Midbrain (tissue), 1 donor: ENCODE measurements at places on chromosomes 13 and 19.

DNA sequence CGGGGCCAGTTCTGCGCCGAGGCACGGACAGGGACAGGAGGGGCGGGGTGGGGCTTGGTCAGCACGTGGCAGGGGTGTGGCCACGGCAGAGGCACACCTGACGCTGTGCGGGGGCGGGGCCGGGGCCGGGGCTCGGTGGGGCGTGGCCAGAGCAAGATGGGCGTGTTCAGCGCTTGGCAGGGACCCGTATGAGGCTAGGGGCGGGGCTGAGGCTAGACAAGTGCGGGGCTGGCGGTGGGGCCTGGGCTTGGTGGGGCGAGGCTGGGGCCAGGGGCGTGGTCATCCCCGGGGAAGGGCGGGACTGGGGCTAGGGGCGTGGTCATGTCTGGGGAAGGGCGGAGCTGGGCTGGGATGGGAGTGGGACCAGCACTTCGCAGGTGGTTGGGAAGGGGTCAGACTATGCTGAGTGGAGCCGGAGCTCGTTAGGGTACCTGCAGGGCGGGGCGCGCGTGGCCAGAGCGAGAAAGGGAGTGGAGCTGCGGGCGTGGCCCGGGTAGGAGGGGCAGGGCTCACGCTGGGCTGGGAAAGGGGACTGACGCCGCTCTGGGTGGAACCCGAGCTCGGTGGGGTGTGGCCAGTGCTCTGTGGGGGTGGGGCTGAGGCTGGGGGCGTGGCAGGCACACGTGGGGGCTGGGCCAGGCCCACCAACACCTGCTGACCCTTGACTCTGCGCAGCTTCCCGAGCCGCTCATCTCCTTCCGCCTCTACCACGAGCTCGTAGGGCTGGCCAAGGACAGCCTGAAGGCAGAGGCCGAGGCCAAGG lies 12.8 kb downstream of the POLR2E start:
- no peak for DNase-seq

GRCh38 chr19:6970443-6970842 lies 50.8 kb downstream of the MBD3L2B start:
- DNase-seq, result no peak

- no peak for DNase-seq
Observed at GRCh38 chr13:28620011-28620830, 38.7 kb upstream of the POMP start.

DNA sequence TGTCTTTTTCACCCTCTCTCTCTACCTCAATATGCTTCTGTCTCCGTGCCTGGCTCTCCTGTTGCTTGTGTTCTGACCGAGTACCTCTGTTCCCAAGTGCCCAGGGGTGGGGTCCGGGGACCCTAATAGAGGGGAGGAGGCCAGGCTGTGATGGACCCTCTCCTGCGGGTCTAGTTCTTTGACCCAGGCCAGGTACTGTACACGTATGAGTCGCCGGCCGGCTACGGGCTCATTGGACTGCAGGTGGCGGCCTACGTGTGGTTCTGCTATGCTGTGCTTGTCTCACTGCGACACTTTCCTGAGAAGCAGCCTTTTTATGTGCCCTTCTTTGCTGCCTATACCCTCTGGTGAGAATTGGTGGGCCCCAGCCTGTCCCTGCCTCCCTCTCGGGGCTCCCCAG lies 4.4 kb downstream of the TMEM145 start:
- DNase-seq, result no peak

DNA sequence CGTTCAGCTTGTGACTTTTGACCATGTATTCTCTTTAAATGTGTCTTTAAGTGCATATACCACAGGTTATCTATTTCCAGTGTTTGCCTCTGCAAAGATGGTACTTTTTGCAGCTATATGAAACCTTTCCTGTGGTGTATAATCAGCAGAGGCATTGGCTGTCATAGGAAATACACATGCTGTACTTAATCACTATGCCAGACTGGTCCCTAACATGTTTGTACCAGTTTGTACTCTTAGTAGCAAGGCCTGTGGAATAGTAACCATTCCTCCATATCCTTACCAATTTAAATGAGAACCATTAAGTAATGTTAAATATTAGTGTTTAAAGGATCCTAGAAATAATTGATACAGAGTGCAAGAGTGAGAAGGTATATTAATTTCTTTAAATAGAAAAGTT lies 69.8 kb downstream of the CDK8 start:
- no peak for DNase-seq

DNA sequence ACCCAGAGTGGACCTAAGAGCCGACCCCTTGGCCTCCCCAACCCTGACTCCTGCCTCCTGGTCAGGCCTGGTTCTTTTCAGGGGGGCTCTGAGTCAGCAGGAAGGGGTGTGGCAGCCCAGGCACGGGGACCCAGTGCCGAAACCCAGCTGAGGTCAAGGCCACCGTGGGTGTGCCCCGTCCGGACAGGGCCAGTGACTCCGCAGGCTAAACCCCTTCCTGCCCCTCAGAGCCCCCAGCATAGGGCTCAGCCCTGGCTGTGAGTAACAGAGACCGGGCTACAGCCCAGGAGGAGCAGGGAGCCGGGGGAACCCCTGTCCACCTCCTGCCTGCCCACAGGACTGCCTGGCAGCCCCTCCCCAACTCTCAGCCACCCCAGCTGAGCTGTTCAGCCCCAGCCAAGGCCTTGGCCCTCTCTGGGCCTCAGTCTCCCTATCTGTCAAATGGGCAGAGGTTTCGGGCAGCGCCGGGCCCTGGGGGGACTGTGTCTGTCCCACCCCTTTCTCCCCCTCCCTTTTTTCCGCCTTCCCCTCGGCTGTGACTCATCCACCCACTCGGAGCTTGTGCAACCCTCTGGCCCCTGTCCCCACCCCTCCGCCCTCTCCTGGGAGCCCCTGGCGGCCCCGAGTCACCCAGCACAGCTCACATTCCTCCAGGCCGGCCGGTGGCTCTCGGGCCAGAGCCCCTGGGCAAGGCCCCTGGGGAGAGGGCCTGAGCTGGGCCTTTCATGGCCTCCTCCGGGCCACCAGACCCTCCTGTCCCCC lies 8.6 kb downstream of the ZBTB7A start:
- no peak for DNase-seq

DNA sequence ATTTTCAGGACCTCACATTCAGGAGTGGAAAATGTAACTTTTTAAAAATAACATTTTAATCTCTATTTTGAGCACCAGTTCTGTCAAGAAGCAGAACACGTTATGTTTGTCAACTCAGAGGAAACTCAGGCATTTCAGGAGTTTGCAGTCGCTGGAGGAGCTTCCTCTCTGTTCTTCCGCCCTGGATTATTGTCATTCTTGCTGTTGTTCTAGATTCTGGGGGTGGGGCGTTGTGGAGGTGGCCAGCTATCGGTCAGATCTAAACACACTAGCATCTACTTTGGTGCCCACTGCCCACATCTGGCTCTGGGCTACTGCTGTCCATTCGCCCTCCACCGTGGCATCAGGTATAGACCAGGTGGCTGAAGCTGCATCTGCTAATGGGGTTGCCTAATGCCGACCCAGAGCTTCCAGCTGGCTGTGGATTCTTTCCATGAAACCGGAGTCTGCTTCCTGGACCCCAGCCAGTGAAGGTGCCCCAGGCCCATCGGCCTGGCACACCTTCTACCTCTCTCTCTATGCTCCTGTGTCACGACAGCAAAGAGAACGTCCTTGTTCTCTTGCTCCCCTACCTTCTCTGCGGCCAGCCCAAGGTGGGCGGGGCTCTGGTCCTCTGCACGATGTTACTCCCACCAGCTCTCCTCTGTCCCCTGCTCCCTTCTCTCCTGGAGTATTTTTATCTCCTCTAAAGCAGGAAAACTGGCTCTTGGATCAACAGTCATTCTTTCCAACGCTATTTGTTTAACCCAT lies 36.7 kb upstream of the DGKH start:
- no peak for DNase-seq

DNA sequence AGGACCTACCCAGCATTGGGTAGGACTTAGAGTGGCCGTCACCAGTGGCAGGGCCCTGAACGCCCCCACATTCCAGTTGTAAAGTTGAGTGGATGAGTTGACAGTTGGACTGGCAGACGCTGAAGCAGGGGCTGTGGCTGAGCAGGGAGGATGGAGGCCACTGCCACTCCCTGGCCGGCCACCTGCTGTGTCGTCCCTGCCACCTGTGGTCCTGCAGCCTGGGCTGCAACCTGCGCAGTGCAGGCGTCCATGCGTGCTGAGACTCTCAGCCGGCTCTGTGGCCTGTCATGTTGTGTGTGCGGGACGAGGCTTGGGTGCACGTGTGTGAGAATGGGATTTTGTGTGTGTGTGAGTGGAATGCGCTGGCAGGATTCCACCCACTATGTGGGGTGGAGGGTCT lies 80.8 kb downstream of the SCGB2B2 start:
- no peak for DNase-seq

DNA sequence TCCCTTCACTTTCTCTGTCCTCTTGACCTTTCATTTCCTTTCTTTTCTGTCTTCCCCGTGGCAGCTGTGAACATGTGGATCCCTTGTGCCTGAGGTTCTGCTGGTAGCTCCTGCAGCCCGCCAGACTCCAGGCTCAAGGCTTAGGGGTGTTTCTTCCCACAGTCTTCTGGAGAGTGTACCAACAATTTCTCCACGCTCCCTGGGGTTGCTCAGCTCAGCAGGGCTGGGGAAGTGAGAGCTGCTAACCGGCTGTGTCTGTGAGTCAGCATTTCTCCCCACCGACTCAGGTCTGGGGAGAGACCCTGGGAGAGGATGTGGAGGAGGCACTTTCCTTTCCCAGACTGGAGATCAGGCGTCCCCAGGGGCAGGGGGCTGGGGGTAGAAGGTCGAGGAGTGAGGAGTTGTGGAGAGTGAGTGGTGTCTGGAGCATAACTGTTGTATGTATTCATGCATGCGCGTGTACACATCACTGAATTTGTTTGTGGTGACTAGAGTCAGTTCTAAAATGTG lies 193.6 kb downstream of the KCNRG start:
- no peak for DNase-seq

DNA sequence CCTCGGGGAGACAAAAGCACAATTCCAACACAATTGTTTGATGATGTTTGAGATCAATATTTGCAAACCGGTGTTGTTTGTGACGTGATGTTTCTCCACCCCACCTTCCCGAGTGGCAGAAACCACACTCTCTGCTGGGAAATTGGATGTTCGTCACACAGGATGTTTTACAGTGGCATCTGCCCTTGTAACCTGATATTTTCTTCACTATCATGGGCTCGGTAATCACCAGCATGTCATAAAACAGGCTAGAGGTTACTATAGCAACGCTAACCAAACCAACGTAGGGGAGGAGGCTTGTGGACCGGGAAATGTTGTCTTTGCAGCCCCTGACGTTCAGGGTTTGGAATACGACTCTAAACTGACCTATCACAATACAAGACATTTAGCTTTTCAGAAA lies 454.5 kb downstream of the IRS2 start:
- DNase-seq, result no peak

- DNase-seq, result no peak
Observed at GRCh38 chr19:34649886-34650543, 26.9 kb downstream of the SCGB2B2 start.

GRCh38 chr13:27023385-27024073 lies 148.1 kb downstream of the USP12 start:
- DNase-seq, result no peak

DNA sequence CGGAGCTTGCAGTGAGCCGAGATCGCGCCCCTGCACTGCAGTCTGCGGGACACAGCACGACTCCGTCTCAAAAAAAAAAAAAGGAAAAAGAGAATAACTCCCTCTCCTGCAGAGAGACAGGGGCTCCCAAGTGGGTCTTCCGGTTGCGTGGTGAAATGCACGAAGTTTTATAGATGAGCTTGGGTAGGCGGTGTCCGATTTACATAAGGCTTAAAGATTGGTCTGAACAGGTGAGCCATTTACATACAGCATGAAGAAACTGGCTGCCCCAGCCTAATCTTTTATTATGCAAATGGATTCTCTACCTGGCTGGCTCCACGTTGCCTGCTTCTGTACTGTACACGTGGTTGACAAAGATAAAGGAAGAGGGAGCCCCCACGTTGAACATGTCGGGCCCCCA lies 19.5 kb downstream of the ADGRE2 start:
- no peak for DNase-seq

GRCh38 chr13:78845656-78846365 lies 186.9 kb upstream of the OBI1 start:
- no peak for DNase-seq

- no peak for DNase-seq
Observed at GRCh38 chr19:28444362-28444761, 768.6 kb downstream of the UQCRFS1 start.

- DNase-seq, result no peak
Observed at GRCh38 chr13:99471221-99472121, 29.8 kb upstream of the TM9SF2 start.

GRCh38 chr19:15265850-15266248 lies 33.6 kb upstream of the EPHX3 start:
- DNase-seq, result peak; percentile 94

GRCh38 chr19:46689358-46689757 lies 27.6 kb downstream of the PRKD2 start:
- no peak for DNase-seq

DNA sequence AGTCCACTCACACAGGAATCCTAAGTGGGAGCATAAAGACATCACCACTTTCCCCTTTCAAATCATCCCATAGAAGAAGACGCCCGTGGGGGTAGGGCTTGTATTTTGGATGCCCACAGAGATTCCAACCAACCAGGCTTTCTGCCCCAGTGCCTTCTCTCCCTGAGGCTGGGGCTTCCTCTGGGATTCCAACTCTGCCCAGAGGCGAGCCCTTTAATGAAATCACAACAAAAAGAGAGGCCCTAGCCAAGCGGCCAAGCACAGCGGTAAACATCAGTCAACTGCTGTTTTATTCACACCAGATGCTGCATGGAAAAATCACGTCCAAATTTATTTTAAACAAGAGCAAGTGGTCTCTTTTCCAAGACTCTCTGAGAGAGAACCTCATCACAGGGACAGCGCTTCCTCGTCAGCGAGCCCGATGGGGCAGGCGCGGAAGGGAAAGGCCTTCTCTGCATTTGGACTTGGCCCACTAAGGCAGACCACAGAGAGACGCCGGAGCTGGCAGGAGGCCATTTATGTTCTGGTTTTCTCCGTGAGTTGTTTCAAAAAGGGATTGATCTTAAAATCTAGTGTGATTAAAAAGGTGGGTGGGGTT lies 31.5 kb downstream of the ADPRHL1 start:
- DNase-seq, result no peak

- no peak for DNase-seq
Observed at GRCh38 chr19:35117799-35118198, 2.2 kb downstream of the FXYD3 start.

GRCh38 chr19:51980116-51980736 lies 6.4 kb downstream of the ZNF350 start:
- DNase-seq, result no peak

DNA sequence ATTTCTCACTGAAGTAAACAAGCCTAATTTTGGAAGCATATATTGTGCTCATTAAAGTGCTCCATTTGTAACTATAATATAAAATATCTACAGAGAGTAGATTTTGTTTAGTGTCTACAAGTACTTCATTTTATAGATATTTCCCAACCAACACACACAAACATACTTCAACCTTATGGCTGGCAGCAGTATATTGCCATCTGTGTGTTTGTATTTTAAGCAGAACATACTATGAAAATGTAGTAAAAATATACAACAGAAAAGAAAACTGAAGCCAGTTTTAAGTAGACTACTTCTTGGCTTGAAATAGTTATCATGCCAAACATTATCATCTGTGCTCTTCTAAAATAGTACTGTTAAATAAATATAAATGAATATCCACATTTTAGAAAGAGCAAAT lies 821.9 kb downstream of the DACH1 start:
- no peak for DNase-seq

- DNase-seq, result no peak
Observed at GRCh38 chr19:46210669-46211068, 18.9 kb upstream of the IGFL1 start.
